ENCODE measurements at places on chromosomes 6 and 20.
A peak's percentile ranks its signal among the peaks of the same experiment; 100 is the strongest.

- no peak for DNase-seq
Measured at GRCh38 chr6:94727710-94728109, 849.6 kb upstream of the MANEA start.

DNA sequence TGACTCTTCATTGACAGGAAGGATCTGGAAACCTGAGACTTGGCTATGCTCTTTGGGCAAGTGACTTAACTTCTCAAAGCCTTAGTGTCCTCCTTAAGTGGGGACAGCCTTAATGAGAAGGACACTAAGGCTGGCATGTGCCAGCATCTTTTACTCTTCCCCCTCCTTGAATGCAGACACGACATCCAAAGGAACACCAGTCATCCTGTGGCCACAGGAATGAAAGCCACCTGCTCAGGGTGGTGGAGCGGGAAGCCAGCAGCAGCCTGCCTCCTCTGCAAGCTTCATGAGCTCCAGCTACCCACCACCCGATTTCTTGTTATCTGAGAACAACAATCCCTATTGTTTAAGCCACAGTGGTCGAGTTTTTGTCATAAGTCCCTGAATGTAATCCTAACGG, 44.5 kb downstream of the TMEM14B start:
- no peak for DNase-seq

DNA sequence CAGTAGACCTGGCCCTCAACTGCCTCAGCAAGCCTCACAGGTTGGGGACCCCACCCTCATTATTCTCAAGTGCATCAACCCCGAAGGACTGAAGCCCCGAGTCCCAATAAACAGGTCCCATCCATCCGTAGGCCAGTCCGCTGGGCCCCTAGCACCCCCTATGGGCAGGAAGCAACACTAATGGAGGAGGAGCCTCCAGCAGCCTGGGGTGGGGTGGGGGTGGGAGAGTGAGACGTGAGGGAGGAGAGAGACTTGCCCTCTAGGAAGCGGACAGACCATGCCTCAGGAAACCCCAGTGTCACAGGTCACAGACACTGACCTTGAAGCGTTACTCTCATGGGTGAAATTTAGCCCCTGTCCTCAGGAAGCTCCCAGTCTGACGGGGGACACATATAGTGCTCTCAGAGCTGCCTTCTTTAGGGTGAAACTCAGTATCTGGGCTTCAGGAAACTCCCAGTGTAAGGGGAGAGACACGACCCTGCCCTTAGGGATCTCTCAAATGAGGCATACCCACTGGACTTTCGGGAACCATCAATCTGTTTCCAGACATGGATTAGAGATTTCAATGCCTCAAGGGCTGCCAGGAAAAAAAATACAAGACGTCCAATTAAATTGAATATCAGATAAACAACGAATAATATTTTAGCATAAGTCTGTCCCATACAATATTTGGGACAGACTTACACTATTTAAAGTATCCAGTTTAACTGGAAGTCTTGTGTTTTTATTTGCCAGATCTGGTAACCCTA, 125.8 kb downstream of the MRPL14 start:
- DNase-seq = no peak

DNA sequence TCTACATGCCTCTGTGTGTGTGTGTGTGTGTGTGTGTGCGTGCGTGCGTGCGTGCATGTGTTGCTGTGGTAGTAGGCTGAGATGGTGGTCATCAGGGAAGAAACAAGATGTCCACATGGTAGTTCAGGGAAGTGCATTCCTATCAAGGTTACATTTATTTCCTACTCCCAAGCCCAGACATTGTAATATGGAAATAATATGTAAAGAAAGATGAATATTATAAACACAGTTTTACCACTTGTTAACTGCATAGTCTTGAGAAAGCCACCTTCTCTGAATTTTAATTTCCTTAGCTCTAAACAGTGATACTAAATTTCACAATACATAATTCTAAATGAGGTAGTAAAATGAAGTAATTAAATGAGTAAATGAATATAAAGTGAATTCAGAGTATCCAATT, 14.0 kb downstream of the MEI4 start:
- no peak for DNase-seq

GRCh38 chr20:50122763-50123162, 9.8 kb upstream of the UBE2V1 start:
- no peak for DNase-seq

DNA sequence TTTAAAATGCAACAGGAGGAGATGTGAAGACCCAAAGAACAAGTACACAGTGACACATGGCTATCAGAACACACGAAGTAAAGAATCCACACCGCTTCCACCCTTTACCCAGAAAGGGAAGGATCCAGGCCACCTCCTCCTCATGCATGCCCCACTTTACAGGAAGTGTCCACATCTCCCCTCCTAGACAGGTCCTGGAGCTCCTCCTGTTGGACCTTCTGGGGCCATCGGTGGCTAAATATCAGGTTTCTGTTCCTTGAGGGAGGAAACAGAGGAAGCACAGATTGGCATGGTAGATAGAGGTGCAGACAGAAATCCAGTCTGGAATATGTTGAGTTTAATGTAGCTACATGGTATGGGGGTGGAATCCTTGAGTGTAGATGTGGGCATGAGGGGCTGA, 10.9 kb downstream of the NINL start:
- DNase-seq = no peak

DNA sequence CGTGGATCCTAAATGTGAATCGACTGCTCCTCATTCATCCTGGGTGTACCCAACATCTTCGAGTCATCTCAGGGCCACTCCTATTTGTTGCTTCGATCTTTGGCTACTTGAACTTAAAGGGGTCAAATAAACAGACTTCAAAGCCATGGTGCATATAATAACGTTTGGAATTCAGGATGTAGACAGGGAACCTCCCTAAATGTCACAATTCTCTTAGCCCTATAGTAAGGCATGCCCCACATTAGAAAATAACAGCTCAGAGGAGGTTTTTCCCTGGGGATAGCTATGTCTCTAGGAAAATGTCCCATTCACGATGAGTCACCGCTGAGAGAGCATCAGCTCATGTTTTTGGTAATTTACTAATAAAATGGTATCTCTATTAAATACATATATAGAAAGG, 54.8 kb upstream of the BMP6 start:
- DNase-seq = no peak

GRCh38 chr6:126548300-126548699, 208.4 kb downstream of the CENPW start:
- no peak for DNase-seq

- DNase-seq = no peak
Measured at GRCh38 chr20:17992847-17993513, 24.2 kb downstream of the MGME1 start.

DNA sequence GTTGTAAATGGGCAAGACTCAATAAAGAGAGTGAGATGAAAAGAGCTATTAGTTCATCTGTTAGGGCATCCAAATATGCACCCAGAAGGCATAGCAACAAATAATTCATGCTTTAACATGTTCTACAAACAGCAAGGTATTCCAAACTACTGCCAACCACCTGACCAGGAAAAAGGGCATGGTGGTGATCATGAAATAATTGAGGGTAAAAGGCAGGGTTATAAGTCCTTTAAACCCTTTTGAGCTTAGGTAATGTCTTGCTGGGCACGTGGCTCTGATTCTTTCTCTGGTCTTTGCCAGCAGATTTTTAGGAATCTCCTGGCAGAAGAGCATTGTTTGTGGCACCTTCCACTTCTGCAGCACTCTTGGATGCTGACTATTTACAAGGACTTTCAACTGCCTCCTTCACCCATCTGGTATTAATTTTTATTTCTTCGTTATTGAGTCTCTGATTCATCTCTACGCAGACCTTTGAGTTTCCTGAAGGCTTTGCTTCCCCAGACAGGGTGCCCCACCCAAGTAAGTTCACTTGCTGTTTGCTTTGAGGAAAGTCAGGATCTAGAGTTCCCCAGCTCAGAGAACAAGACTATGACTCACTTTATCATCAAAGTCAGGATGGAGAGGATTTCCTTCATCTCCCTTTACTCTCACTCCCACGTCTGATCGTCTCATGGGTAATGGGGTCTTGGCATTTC, 83.4 kb upstream of the NEDD9 start:
- peak; percentile 58 for DNase-seq

All from urothelium cell line (cell line).